ENCODE measurements at places on chromosomes 2 and 18. TPM values are rescaled to one million over a fixed set of nuclear protein-coding genes. Genes with fewer than 3 reads are reported as not detected.

The LYG2 gene
- total RNA-seq: not detected

The LBX2 gene
- 0.50 TPM for total RNA-seq

The ALKAL2 gene
- total RNA-seq: 0.80 TPM

The MEP1B gene
- 0.11 TPM for total RNA-seq

The TTC31 gene
- 43.4 TPM for total RNA-seq

The ZSWIM2 gene
- not detected for total RNA-seq

The APOB gene
- not detected for total RNA-seq

The CYTIP gene
- total RNA-seq: 203 TPM

The PSMG2 gene
- 113 TPM for total RNA-seq

The ATRAID gene
- total RNA-seq: 82.5 TPM

All from T-helper 2 cell treated with Interferon-gamma antibody and Interleukin-4, amounts not matched to agents 100 ng/mL and 5 ng/mL, for 36 hours (primary cell).